ENCODE measurements at places on chromosomes 3 and 15.

DNA sequence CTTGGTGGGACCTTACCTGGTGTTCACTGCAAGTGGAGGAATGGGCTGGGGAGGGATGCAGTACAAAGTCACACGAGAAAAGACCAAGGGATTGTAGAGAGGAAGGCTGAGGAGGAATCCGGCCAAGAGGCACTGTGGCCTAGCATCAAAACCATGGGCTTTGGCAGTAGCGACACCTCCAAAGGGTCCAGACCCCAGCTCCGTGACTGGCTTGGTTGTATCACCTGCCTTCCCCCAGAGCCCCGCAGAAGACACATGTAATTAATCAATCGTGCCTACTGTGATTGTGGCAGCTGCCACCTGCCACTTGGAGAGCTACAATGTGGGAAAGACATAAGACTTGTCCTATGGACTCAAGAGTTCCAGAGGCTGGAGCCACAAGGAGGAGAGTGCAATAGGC lies 54.7 kb downstream of the ST8SIA2 start:
- no peak for DNase-seq

DNA sequence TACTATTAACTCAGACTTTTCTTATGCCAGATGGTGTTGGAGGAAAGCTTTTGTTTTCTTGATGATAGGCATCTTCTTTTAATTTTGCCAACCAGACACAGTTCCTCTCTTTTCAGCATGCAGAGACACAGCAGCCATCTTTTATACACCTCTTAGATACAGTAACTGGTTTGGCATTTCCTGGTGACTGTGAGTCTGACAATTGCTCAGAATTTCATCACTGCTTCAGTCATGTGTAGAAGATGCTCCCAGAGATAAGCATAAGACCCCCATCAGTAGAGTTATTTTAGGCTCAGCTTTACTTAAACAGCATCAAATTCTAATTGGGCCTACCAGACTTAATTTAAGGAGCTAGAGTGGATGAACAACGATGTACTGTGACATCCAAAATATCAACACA lies 779.0 kb downstream of the SQOR start:
- no peak for DNase-seq

DNA sequence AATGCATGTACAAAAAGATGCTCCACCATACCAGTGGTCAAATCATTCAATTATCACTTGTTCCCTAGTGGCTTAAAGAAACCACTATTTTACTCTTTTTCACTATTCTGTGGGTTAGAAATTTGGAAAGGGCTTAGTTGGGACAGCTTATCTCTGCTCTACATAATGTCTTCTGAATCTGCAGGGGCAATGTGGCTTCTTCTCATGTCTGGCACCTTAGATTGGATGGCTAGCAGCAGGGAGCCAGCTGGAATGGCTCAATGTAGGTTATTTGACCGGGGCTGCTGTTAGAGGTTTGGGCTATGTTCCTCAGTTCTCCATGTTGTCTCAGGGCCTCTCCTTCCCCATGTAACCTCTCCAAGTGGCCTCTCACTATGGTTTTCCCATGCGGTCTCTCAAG lies 57.5 kb upstream of the EPHB1 start:
- no peak for DNase-seq

DNA sequence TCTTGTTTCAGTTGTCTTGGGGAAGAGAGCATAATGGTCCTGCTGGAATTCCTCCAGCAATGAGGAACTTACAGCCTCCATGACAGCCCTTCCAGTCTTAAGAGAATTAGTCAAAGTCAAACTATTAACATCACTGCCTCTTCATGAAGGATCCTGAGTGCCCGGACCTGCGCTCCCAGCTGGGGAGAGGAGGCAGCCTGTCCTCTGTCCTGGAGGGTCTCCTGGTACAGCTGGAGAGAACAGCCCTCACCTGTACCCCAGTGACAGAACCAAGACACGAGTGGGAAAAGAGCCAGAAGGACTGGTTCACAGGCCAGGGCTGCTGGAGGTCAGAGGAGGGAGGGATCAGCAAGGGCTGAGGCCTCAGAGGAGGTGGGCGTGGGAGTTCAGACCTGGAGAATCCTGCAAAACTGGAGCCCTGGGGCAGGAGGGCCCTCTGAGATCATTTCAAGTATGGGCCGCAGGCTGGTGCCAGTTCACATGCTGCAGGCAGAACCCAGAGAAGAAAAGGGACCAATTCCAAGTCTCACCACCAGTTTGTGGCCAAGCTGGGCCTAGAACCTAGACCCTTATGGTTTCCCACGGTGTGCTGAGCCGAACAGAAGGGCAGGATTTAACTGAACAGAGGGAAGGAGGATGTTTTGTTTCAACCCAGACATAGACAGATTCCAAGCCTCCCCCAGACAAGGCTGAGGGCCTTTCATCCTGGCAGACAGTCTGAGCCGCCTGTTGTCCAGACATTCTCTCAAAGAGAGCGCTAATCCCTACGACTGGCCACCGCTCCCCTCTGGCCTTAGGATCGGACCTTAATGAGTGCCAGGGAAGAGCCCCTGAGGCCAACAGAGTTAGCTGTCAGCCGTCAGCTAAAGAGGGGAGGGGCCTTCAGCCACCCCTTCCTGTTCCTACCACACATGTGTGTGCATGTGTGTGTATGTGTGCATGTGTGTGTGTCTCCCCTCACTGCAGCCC lies 18.2 kb downstream of the LOXL1 start:
- DNase-seq = no peak

- DNase-seq = no peak
Measured at GRCh38 chr15:91158415-91159394, 58.6 kb downstream of the SV2B start.

All from coronary artery (tissue), 2 donors.